ENCODE measurements at places on chromosomes 11 and 22.

- DNase-seq, result no peak
Measured at GRCh38 chr11:134801570-134801969, 389.5 kb upstream of the B3GAT1 start.

GRCh38 chr11:76694664-76695063 is 24.1 kb upstream of the LRRC32 start:
- DNase-seq, result no peak

- peak; percentile 52 for DNase-seq
Measured at GRCh38 chr22:29870574-29870973, 12.4 kb upstream of the MTMR3 start.

GRCh38 chr11:125080531-125080911 is 17.4 kb downstream of the SLC37A2 start:
- DNase-seq, result no peak

GRCh38 chr11:18419040-18419439 is 6.9 kb downstream of the LDHC start:
- DNase-seq, result no peak

DNA sequence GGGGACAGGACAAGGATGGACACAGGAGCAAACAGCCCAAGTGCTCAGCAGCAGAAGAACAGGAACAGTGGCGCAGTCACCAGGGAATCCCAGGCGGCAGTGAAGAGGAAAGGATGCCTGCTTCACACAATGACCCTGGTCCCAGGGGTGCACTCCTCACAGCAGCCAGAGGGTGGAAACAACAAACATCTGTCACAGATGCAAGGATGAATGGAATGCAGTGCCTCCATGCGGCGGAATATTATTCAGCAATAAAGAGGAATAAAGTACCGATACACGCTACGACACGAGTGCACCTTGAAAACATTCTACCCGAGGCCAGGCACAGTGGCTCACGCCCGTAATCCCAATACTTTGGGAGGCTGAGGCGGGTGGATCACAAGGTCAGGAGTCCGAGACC is 12.7 kb downstream of the CSNK1E start:
- DNase-seq, result no peak

- DNase-seq, result no peak
Measured at GRCh38 chr22:49660321-49660720, 167.4 kb downstream of the BRD1 start.

DNA sequence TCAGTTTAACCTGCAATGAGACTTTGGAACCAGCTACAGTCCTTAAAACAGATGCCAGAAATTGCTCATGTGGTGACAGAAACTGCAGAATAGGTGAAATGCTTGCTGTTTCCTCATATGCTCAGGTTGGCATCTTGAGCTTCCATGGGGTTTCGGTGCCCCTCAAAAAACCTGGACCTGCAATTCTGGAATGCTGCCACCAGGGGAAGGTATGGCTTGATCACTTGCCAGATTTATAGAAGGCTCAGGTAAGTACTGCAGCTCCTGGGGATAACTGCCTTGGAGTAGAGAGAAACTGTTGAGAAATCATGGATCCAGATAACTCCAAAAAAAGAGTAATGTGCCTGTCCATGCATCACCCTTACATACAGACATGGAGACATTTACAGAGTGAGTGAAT is 113.0 kb downstream of the CTTN start:
- no peak for DNase-seq

GRCh38 chr11:5107285-5107684 is 30.9 kb downstream of the OR52A5 start:
- no peak for DNase-seq

- DNase-seq, result no peak
Measured at GRCh38 chr11:24064309-24064903, 432.4 kb upstream of the LUZP2 start.

DNA sequence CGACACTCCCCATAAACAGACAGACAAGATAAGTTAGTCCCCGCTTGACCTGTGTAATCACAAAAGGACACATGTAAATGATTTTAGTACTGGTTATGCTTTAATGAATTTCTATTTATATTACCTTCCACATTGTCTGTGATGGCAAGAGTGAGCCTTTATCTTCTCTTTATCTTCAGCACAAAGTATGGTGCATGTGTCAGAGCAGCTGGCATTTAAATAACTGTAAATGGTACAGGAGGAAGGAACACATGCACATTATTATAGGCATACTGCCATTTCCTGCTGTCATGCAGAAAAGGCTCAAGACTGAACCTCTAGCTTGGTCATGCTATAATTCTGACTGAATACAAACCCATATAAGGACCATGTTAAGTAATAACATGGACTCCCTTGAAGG is 1342.7 kb upstream of the TENM4 start:
- DNase-seq, result no peak

DNA sequence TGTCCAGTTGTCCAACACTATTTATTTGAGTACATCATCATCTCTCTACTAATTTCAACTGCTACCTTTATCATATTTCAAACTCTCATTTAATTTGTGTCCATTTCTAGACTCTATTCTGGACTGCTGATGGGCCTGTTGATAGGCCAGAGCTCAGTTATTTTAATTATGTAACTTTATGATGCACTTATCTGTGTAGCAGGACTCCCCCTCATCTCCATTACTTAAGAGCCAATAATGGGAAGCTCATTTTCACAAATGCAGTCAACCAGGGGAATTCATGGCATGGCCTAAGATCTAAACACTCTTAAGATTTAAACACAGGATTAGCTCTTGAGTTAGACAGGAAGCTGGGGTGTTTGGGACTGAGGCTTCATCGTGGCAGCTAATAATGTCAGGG is 21.4 kb downstream of the KCNQ1OT1 start:
- no peak for DNase-seq

- DNase-seq, result peak; percentile 64
Measured at GRCh38 chr11:11620173-11620920, 1.5 kb downstream of the GALNT18 start.

GRCh38 chr11:134322553-134322952 is 9.2 kb upstream of the GLB1L2 start:
- DNase-seq, result no peak

- no peak for DNase-seq
Measured at GRCh38 chr11:65486570-65487466, 12.0 kb upstream of the MALAT1 start.

- no peak for DNase-seq
Measured at GRCh38 chr22:31726692-31727091, 23.2 kb downstream of the PRR14L start.

GRCh38 chr11:62157603-62158002 is 32.4 kb upstream of the SCGB1D1 start:
- DNase-seq, result no peak

DNA sequence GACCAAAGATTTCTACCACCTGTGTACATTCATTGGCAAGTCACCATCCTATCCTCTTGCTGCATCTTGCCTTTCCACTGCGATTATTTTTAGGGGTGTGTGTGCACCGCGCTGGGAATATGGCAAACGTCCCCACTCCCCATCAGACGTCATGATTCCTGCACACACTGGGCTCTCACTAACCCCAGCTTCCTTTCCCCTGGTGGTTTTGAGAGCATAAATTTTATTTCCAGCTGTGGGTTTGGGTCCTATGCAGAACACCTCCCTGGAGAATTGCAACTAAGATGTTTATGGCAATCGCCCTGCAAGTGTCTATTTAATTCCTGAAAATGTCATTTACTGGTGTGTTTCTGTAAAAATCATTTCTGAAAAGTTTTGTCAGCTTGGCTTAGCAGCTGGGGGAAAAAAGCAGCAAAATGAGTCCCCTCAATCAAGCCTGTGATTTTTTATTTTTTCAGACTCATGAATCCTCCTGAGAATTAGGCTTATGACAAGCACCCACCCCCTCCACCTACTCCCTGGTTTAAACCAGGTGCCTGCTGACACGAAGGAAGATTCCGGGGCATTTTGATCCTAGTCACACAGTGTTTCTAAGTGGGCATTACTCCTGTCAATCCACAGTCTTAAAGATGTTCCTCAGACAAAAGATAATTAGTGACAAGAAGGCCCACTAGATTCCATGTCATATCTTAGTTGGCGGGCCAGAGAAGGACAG is 23.8 kb downstream of the UPB1 start:
- DNase-seq, result no peak

GRCh38 chr22:40612291-40612751 is 24.2 kb downstream of the MRTFA start:
- DNase-seq, result no peak

DNA sequence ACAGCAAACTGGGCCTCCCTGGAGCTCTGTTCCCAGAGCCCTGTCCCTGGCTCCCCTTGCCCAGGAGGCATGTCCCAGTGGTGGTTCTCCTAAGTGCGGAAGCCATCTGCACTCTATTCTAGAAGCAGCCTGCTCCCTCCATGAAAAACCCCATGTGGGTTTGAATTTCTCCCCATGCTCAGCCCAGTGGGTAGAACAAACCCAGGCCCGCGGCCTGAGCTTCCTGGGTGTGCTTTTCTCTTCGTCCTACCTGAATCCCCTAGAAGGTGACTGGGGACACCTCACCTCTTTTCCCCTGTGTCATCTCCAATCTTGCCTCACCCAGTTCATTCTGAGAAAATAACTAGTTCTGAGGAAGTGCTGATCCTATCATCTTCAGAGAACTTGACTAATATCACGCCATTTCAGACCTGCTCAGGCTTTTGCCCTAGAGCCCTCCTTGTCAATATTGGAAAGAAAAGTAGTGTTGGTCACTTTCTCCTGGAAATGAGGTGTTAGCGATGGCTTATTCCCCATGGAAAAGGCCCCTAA is 15.9 kb downstream of the IL10RA start:
- DNase-seq, result no peak

GRCh38 chr11:721741-722345 is 15.8 kb downstream of the EPS8L2 start:
- DNase-seq, result no peak

DNA sequence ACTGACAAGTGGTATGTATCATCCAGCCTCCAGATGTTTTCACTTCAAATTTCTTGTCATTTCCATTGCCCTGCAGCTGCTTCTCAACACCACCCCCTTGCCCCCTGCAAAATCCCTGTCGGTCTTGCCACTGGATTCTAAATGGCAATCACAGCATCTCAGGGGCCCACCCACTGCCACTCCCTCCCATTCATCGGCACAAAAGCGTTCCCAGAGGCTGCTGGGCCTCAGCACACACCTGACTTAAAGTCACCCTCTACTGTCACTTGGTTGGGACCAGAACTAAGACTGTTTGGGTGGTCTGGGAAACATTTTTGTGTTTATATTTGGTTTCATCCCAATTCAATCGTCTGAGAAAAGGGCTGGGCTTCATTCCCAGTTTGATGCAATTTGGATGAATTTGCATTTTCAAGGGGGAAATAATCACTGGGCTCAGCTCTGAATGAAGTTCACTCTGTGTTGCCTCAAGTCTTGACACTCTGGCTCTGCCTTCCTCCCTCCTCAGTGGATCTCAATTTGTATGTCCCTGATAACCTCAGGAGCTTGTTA is 27.1 kb downstream of the SYT13 start:
- no peak for DNase-seq

DNA sequence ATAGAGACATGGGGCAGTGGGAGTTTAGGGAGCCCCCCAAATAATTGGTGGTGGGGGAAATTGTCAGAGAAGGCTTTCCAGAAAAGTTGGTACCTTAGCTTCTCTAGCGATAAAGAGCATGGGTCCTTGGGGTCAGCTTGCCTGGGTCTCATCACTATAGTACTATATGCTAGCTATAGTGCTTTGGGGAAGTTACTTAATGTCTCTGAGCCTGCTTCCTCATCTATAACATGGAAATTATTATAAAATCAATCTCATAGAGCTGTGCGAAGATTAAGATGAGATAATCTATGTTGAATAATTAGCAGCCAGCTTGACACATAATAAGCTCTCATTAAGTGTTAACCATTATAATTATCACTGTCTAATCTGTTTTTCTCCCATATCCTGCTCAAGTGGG is 41.2 kb downstream of the STIM1 start:
- no peak for DNase-seq

GRCh38 chr11:7974668-7975067 is 9.4 kb upstream of the NLRP10 start:
- no peak for DNase-seq

DNA sequence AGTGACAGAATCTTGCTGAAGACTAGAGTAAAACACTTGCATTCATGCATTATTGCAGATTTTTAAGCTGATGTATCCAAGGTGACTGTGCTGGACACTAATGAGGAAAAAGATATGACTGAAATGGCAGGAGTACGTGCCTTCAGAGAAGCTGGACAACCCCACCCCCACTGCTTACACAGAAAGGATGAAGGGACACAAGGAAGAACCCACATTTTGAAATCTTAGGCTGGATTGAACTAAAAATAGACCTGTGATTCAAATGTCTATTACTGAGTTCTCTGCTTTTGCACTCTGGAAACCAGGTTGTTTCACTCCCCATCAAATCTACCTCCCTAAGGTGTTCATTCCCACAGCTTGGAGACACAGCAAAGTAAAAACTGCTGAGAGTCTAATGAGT is 117.1 kb downstream of the KCNC1 start:
- DNase-seq, result no peak

GRCh38 chr11:17765356-17766072 is 30.9 kb downstream of the KCNC1 start:
- DNase-seq, result no peak

GRCh38 chr11:32290783-32291182 is 144.6 kb downstream of the WT1 start:
- DNase-seq, result no peak

GRCh38 chr11:107301878-107302277 is 155.7 kb downstream of the CWF19L2 start:
- DNase-seq, result no peak

DNA sequence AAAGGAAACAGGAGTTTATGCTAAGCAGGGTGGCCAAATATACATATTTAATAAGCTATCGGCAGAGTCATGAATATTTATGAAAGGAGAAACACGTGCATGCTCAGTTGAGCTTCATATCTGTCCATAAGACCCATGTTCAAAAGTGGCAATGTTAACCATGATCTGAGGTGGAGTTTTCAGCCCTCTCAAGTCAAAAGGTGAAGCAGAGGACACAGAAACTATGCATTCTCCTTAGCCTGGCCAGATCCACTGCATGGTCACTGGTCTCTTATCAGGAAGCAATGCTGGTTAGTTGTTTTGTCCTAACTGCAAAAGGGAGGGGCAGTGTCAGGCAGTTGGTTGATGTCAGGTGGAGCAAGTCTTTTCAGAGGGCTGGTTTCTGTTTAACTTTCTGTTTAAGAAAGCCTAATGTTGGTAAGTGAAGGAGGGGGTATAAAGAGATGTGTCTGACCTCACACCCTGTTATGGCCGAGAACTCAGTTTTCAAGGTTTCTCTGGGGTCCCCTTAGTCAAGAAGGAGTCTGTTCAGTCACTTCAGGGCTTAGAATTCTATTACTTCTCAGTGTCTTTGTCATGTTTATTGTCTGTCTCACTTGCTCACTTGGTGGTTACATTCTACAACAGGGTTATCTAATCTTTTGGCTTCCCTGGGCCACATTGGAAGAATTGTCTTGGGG is 5.5 kb upstream of the SELENOH start:
- no peak for DNase-seq

GRCh38 chr11:73969991-73970800 is 12.4 kb downstream of the UCP2 start:
- DNase-seq, result no peak

- no peak for DNase-seq
Measured at GRCh38 chr11:119571311-119571710, 148.3 kb upstream of the THY1 start.

- DNase-seq, result peak; percentile 18
Measured at GRCh38 chr22:43811777-43812148, 342 bp downstream of the EFCAB6 start.

- peak; percentile 60 for DNase-seq
Measured at GRCh38 chr11:44950625-44951476, at the start of gene TP53I11. TSS of gene TP53I11 (minus strand) at chr11:44950883. CDS start at chr11:44938335, 12,548 bp downstream.

GRCh38 chr11:92556431-92556830 is 331.8 kb downstream of the FAT3 start:
- peak; percentile 2 for DNase-seq
